ENCODE measurements at places on chromosomes 1 and 21.

- no peak for DNase-seq
Measured at GRCh38 chr1:223535319-223535718, 130.2 kb downstream of the CAPN8 start.

GRCh38 chr1:161502181-161502580, 3.1 kb upstream of the FCGR2A start:
- DNase-seq = no peak

- no peak for DNase-seq
Measured at GRCh38 chr1:170215072-170215885, 69.5 kb downstream of the NTMT2 start.

GRCh38 chr1:60035921-60036320, 37.6 kb downstream of the C1orf87 start:
- no peak for DNase-seq

- no peak for DNase-seq
Measured at GRCh38 chr1:7885513-7886404, 32.9 kb upstream of the UTS2 start.

- no peak for DNase-seq
Measured at GRCh38 chr1:175124861-175125260, 57.2 kb downstream of the TNN start.

- DNase-seq = no peak
Measured at GRCh38 chr1:218874313-218874712, 299.4 kb upstream of the LYPLAL1 start.

GRCh38 chr1:225651376-225651871, 1.5 kb downstream of the ENAH start:
- no peak for DNase-seq

DNA sequence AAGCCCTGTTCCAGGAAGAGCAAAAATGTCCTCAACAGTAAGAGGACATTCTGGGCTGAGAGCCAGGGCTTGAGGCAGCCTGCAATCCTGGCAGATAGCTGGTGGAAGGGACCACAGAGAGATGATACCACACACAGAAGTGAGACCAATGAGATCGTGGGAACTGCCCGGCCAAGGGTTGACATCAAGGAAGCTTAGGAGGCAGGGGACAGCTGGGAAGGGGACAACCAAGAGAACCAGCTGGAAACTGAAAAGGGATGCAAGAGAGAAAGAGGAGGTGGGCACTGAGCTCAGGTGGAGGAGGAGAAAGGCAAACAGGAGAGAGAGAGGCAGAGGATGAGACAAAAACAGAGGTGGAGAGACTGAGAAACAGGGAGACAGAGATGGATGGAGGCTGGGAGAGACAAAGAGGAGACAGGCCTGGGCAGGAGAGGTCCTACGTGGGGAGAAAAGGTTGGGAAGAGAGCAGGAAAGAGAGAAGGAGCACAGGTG, 9.2 kb downstream of the PDZK1IP1 start:
- DNase-seq = no peak

DNA sequence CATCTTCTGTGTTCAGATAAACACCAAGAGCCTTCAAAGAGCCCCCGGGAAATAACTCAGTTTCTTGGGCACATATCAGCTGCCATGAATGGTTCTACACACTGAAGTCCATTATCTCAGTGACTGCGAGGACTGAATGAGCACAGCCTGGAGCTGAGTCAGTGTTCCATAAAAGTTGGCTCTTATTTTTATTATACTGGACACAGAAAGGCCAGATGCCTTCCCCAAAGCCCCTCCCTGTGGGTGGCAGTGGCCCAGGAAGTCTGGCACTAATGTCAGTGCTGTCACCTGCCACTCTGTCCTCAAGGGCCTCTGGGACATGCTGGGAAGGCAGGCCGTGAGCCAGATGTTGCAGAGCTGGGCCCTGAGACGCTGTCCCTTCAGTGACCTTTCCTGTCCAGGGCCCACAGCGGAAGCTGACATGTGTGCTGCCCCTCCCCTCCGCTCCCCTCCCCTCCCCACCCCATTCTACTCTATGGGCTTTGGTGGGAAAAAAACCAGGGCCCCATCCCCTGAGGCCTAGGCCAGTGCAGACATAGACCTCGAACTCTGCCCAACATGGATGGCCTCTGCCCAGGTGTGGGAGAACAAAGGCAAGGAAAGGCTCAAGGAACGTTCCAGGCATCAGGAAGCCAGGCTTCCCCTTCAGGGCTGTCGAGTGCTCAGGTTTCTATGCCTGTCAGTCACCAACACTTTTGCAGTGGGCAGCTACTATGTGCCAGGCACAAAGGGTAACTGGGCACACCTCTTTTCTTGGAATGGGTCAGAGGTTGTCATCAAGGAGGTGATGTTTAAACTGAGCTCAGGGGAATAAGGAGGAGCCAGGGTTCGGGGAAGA, 22.4 kb upstream of the NPPB start:
- no peak for DNase-seq

- no peak for DNase-seq
Measured at GRCh38 chr1:205325334-205325884, 3.9 kb upstream of the NUAK2 start.

DNA sequence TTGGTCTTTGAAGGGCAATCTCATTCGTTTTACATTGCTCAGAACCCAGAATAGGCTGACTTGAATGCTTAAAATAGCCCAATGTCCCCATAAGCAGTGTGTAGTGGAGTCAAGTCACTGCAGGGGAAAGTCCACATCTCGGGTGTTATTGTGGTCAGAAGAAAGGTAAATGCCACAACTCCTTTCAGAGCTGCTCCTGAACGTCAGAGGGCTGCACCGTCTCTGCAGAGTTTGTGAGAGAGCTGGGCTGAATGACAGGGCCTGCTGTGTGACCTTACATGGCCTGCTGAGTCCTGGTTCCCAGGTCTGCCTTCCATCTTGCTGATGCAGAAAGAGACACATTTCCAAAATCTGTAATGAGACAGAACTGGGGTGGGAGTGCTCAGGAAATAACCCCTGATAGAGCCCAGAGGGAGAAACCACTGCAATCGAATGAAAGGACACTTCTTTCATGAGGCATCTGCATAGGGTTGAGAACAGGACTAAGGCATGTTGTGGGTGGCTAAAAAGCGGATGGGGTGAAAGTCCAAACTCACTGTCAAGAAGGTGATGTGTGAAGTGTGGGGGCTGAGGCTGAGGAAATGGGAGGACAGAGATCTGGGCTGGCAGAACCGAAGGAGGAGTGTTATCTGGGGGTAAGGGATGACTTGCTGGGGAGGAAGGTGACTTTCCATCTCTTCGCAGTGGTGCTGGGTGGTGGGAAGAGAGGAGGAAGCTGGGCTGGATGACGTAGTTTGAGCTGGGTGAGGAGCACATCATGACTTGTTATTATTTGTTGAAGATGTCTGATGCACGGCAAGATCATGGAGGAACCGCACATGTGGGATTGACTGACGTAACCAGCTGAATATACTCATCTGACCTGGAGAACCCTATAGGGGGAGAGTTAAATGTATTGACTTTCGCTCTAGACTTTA, 33.7 kb downstream of the XCL2 start:
- peak; percentile 52 for DNase-seq

DNA sequence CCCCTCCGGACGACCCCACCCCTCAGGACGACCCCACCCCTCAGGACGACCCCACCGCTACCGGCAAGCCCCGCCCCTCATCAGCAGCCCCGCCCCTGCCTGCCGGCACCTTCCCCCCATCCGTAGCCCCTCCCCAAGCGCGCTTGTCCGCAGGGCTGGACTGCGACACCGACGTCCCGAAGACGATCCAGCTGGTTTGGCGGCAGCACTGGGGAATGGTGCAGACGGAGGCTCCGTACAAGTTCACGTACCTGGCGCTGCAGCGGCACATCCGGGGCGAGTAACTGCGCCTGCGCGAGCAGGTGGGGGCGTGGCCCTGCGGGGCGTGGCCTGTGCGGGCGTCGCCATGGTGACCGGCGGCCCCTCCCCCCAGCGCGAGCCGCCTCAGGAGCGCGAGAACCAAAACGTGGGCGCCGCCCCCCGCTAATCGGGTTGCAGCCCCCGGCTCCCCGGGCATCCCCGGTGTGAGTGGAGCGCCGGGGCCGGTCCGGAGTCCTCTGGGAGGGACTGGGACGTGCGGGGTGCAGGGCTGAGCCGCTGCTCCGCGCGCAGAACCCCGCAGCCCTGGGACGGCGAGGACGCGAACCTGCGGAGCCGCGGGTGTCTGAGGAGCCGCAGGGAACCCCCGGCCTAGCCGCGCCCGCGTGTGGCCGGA, 4.9 kb downstream of the RNF223 start:
- peak; percentile 46 for DNase-seq

DNA sequence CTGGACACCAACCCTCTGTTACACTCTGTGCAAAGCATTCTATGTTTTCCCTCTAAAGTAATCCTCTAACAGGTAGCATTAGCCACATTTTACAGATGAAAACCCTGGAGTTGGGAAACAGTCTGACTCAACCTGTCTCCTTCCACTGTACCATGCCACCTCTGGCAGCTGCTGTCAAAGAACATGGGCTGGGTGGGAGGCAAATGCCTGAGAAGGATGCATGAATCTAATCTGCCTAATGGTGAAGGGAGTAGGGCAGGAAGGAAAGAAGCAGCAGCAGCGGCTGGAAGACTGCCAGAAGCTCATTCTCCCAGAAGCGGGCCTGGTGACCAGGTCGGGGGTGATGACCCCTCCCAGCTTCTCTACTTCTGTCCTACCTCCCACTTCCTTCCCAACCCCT, 21.7 kb downstream of the LRRC71 start:
- no peak for DNase-seq

DNA sequence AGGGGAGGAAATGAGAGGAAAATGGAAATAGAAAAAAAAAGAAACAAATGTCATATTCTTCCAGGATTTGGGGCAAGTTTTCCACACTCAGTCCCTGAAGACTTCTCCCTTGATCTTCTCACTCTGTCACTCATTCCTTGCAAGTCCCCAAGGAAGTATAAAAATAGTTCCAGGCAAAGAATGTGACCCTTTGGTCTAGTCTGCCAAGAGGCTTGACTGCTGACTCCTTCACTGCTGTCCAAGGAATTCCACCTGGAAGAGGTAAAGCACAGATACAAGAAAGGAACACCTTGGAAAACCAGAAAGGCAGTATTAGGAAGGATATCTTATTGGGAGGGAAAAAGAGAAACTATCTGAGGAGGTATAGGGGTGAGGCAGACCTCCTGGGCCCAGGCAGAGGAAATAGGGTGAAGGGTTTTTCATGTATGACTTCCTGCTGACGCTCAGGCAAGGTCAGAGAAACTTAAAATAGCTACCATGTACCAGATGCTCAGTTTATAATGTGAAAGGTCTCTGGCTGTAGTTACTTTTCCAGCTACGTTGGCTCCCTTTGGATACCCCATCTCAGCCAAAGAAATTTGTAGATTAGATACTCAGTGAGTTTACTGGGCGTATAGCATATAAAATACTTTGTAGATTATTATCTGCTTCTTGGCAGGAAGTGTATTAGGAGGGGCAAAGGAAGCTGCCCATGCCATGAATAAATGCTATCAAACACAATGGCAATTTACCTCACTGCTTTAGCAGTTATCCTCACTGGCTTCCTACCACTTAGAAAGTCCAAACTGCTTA, 2.0 kb upstream of the GJA5 start:
- peak; percentile 4 for DNase-seq

- no peak for DNase-seq
Measured at GRCh38 chr1:60978421-60979357, 103.7 kb upstream of the NFIA start.

GRCh38 chr21:14405225-14405624, 22.3 kb upstream of the HSPA13 start:
- DNase-seq = no peak

DNA sequence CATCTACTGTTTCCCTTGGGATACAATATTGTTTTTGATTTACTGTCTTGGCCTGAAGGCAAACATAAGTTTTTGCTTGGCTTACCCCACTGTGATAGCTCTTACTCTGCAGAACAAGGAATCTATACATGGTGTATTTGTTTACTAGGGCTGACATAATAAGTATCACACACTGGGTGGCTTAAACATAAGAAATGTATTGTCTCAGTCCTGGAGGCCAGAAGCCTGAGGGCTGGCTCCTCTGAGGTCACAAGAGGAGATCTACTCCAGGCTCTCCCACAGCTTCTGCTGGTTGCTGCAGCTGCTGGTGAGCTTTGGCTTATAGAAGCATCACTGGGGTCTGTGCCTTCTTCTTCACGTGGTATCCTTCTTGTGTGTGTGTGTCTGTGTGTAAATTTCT, 30.7 kb upstream of the IGSF5 start:
- DNase-seq = no peak

DNA sequence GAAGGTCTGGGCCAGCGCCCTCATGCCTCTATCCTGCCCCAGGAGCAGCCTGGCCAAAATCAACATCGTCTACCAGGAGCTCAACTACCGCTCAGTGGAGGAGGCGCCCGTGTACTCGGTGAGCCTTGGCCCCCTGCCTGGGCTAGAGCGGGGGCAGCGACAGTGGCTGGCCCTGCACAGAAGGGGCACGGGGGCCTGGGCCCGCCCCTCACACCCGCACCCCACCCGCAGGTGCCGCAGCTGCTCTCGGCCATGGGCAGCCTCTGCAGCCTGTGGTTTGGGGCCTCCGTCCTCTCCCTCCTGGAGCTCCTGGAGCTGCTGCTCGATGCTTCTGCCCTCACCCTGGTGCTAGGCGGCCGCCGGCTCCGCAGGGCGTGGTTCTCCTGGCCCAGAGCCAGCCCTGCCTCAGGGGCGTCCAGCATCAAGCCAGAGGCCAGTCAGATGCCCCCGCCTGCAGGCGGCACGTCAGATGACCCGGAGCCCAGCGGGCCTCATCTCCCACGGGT, 10.8 kb downstream of the SCNN1D start:
- DNase-seq = no peak

DNA sequence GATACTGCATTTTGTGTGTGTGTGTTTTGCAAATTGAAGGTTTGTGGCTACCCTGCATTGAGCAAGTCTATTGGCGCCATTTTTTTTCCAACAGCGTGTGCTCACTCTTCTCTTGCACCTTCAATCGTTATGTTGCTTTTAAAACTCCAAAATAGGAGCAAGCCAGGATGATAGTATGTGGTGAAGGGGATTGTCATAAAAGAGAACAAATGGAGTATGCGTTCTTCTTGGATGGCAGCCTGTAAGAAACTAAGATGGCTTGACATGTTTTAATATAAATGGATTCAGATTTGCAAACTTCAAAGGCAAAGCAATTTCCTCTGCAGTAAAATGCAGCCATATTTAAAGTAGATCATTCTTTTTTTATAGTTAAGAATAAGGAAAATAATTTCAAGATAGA, 43.2 kb upstream of the KCNK1 start:
- DNase-seq = no peak

GRCh38 chr1:212132025-212132424, 96.5 kb downstream of the DTL start:
- no peak for DNase-seq

DNA sequence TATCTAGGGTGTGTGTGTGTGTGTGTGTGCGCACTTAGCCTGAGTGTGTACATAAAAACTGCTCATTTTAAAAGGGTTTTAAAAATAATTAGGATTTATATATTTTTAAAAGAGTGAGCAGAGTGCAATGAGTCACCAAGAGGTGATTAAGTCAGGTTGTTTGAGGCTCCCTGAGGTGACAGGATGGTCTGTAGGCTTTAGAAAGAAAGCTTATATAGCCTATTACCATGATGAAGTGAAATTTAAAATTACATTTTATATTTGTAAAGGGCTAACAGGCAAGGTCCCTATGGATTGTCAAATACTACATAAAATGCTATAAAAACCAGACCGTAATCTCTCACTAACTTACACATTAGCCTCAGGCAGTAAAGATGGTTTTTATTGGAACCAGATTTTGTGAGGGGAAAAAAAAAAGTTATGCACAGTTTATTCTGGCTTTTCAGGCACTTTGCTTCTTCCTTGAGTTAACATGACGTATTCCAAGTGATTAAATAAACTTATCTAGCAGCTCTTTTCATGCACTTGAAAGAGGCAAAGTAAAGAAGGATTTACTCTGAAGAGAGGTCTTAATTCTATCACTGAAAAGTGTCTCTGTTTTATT, 711.7 kb upstream of the PTBP2 start:
- no peak for DNase-seq
